Daoy (cell line): ENCODE measurements at places on chromosomes 5 and 9. TPM values are rescaled to one million over a fixed set of nuclear protein-coding genes. Genes with fewer than 3 reads are reported as not detected.

Gene LCN12
- not detected in 2 replicates for total RNA-seq

Gene DCP2
- 31.8 and 39.3 TPM in 2 replicates for total RNA-seq

Gene ZFP2
- total RNA-seq, result 0.11 TPM in 1 of 2 replicates, not detected in the other

Gene CYSRT1
- total RNA-seq, result 0.91 TPM in 1 of 2 replicates, not detected in the other

Gene STK32A
- total RNA-seq, result 2.1 and 4.8 TPM in 2 replicates

Gene GNAQ
- 21.7 and 22.2 TPM in 2 replicates for total RNA-seq

Gene FAM153A
- total RNA-seq, result not detected in 2 replicates

Gene GARIN3
- not detected in 2 replicates for total RNA-seq

Gene F2RL2
- total RNA-seq, result 0.39 and 1.5 TPM in 2 replicates

Gene PCDHB6
- 0.69 and 2.9 TPM in 2 replicates for total RNA-seq

Gene IFNA13
- not detected in 2 replicates for total RNA-seq

Gene TJP2
- 60.8 and 69.8 TPM in 2 replicates for total RNA-seq

Gene ARSI
- 4.5 and 9.4 TPM in 2 replicates for total RNA-seq

Gene INSL4
- not detected in 2 replicates for total RNA-seq

Gene TAF11L5
- not detected in 2 replicates for total RNA-seq

Gene EPB41L4A
- 3.4 and 7.9 TPM in 2 replicates for total RNA-seq

Gene DMRTA1
- not detected in 2 replicates for total RNA-seq

Gene SLC1A1
- total RNA-seq, result 11.8 and 15.8 TPM in 2 replicates

Gene NOL8
- total RNA-seq, result 31.9 and 44.3 TPM in 2 replicates

Gene SLC22A5
- total RNA-seq, result 6.9 and 7.1 TPM in 2 replicates

Gene DMRT3
- total RNA-seq, result not detected in 2 replicates

Gene CDH9
- total RNA-seq, result not detected in 2 replicates

Gene SLCO6A1
- total RNA-seq, result 0.48 TPM in 1 of 2 replicates, not detected in the other

Gene GFPT2
- 124 and 133 TPM in 2 replicates for total RNA-seq

Gene ZDHHC11B
- total RNA-seq, result under 0.01 TPM in 1 of 2 replicates, not detected in the other

Gene TMEM252
- total RNA-seq, result not detected in 2 replicates

Gene DIPK1B
- 6.6 and 6.8 TPM in 2 replicates for total RNA-seq
